Uterus (tissue), 4 donors: ENCODE measurements at places on chromosomes 1 and 21. TPM values are rescaled to one million over a fixed set of nuclear protein-coding genes. Genes with fewer than 3 reads are reported as not detected.
A peak's percentile ranks its signal among the peaks of the same experiment; 100 is the strongest.

Gene PGLYRP3
- total RNA-seq, result not detected

Gene C1QA
- 46.7 TPM for total RNA-seq

Gene FABP3
- 33.2 TPM for total RNA-seq

DNA sequence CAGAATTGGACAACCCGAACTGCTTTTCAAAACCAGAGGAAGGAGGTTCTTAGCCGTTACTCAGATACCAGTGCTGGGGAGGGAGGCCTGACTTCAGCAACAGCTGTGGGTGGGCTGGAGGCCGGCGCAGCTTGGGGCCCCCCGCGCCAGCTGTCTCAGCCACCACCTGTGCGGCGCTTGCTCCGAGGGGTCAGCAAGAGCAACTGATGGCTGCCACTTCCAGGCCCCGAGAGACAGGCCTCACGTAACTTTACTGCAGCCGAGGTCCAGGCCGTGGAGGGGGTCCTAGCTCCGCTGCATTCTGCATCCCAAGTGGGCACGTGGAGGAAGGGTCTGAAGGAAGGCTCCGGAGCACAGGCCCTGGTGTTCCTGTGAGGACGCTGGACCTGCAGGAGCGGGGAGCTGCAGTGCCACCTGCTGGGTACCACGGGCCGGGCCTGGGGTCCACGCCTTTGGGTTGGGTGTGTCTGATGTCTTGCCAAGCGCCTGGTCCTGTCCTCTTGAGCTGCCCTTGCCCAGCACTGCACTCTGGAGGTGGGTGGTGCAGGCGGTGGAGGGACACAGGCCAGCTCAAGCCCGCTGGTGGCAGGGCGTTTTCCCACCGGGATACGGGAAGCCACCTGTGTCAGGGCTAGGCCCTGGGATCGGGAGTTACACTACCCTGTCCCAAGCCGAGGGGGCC lies 9.8 kb downstream of the THAP3 start:
- peak; percentile 40 for DNase-seq

DNA sequence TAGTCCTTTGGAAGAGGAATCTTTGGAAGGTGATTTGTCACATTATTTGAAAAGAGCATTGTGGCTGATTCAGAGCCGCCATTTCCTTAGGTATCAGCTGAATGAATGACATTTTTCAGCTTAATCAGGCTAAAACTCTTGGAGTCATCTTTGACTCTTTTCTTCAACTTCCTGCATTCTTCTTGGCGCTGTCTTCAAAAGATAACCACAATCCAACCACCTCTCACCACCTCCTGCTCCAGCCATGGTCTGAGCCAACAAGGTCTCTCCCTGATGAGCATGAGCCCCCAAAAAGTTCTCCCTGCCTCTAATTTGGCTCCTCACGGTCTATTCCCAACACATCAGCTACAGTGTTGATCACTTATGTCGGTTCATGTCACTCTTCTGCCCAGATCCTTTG lies 297.6 kb upstream of the RUNX1 start:
- no peak for DNase-seq
